ENCODE measurements at places on chromosomes 12 and 14.
A peak's percentile ranks its signal among the peaks of the same experiment; 100 is the strongest.

GRCh38 chr12:98697209-98697608, 52.1 kb downstream of the APAF1 start:
- DNase-seq: no peak

- no peak for DNase-seq
Measured at GRCh38 chr12:80352474-80352873, 91.6 kb upstream of the PTPRQ start.

DNA sequence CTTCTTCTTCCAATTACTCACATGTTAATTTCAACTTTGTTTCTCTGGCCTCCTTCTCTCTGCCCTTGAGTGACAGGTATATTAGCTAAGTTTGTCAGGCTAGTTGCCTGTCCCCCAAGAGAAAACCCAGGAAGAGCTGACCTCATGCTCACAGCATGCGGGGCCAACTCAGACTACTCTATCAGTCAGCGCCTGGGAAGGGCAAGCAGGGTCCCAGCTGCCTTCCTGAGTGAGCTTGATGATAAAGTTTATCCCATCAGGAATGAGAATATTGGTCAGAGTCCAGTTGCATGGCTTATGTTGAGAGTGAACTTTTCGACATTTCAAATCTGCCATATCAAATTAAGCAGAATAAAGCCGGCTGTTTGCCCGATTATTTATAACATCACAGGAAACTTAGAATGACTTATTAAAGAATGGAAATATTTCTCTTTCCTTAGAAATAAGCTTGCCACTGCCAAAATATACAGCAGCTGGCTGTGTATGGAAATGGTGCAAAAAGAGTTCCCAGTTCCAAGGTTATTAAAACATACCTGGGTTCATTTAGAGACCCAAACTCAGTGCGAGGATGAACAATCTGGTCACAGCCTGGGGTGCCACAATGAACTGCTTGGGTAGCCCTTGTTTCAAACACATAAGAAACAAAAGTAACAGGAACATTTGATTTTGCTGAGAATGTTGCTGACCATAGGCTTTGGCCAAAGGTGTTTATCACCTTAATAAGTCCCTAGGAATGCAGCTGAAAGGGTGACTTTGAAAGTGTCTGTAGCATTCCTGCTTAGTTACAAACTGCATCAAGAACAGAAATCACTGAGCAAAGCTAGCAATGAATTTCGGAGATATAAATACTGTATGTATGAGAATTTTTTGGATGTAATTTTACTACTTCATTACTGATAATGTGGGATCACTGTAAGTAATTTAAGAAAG, 1553.8 kb upstream of the FLRT2 start:
- no peak for DNase-seq

- DNase-seq: no peak
Measured at GRCh38 chr14:89237921-89238529, 179.0 kb downstream of the FOXN3 start.

- peak; percentile 78 for DNase-seq
Measured at GRCh38 chr14:63603749-63604277, 37.9 kb downstream of the WDR89 start.

GRCh38 chr12:29116414-29116813, 32.7 kb upstream of the FAR2 start:
- DNase-seq: no peak

GRCh38 chr14:75821831-75822521, 159.8 kb downstream of the TGFB3 start:
- DNase-seq: no peak

DNA sequence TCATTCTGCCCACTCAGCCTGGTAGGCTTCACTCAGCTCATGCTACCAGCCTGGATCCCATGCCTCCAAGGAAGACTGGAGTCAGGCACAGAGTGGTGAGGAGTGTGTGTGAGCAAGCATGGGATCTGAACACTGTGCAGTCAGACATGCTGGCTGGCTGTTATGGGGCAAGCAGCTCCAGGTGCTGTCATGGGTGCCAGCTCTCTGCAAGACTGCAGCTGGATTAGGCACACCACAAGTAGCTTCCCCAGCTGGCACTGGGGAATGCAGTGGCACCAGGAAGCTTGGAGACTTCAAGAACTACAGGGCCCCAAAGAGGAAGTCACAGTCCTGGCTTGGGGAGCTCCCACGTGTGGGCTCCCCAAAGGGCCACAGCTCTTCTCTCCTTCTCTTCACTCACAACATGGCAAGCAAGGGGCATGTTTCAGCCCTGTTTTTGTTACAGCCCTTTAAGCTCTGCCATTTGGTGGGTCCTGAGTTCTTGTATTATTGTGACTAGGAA, 202.5 kb downstream of the VRK1 start:
- no peak for DNase-seq

DNA sequence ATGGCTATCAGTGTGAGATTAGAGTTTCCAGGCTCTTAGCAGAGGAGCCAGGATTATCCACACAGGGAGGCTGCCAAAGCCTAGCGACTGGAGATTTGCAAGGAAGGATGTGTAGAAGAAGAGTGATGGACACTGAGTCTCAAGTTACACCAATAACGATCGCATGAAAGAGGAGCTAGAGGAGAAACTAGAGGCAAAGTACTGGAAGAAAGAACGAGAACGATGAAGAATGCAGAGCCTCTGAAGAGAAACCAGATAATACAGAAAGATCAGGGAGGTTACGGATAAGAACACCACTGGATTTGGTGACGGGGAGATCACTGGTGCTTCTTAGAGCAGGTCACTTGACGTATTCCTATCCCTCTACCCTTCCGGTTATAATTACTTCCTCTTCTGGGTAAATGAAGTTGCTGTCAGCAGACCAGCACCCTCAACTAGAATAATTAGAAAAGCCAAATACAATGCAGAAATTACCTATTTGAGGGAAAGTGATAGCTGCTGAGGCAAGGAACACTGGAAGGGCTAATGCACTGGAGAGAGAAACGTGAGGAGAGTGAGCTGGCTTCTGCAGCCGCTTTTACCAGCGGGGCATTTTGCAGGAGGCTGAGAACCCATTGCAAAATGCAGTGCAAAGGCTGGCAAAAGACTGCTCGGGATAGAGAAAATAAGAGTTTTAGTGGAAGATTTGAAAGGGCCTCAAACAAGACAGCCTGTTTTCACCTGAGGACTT, 93.1 kb upstream of the HIF1A start:
- no peak for DNase-seq

- DNase-seq: no peak
Measured at GRCh38 chr14:68159701-68160633, 340.4 kb downstream of the RAD51B start.

DNA sequence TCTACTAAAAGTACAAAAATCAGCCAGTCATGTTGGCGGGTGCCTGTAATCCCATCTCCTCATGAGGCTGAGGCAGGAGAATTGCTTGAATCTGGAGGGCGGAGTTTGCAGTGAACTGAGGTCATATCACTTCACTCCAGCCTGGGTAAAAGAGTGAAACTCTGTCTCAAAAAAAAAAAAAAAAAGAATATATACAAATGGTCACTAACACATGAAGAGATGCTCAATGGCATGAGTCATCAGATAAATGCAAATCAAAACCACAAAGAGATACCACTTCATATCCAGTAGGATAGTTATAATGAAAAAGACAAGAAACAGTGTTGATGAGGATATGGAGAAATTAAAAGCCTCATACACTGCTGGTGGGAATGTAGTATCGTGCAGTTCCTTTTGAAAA, 33.6 kb upstream of the METAP2 start:
- DNase-seq: no peak

GRCh38 chr14:23601845-23602180, 23.2 kb upstream of the JPH4 start:
- DNase-seq: no peak

- no peak for DNase-seq
Measured at GRCh38 chr12:130457215-130457614, 119.5 kb downstream of the PIWIL1 start.

DNA sequence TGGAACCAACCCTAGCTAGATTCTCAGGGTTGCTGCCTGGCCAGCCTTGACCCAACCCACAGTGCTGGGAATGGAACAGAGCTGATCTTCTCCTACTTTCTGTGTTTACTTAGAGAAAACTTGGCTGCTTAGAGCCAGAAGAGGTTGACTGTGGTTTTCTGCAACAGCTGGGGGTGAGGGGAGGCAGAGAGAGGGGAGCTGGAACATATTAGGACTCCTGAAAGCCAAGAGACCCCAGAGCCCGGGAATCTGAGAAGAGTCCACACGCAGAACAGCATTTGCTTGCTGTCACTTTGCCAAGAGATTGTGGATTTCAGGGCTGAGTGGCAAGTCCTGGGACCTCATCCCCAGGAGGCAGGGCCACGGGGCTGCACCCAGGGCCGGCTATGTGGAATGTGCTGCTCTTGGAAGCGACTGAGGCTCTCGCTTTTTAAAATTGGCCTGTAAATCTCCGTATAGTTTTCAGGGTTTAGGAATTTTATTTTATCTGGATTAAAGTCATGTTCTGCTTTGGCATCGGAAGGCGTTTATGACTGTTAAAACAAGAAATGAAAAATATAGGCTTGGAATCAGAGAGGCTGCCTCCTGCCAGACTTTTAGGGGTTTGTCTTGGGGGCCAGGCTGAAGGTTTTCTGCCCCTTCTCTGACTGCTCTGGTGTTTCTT, 22.3 kb upstream of the MED13L start:
- DNase-seq: no peak

DNA sequence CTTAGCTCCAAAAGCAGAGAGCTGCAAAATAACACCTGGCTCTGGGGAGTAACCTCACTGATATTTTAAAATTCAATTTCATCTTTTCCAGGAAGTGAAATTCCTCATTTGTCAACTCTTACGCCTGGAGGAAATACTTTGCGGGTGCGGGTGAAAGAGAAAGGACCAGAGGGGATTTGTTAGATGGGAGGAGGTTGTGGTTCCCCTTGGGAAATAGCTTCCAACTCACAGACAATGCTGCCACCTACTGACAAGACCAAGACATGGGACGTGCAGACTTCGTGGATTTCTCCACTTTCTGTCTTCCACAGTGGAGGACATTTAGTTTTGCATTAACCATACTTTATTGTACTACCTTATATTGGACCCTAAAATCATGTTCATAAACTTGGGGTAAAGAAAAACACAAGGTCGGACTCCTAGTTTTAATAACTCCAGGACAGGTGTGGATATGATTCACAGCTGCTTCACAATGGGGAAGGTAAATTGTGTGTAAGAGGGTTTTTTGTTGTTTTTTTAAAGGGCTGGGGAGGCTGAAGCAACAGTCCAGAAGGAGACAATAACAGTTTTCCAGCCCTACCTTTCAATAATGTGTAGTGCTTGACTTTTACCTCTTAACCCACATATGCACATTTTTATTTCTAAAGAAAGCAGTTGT, 10.8 kb downstream of the FBXL14 start:
- DNase-seq: peak; percentile 92

DNA sequence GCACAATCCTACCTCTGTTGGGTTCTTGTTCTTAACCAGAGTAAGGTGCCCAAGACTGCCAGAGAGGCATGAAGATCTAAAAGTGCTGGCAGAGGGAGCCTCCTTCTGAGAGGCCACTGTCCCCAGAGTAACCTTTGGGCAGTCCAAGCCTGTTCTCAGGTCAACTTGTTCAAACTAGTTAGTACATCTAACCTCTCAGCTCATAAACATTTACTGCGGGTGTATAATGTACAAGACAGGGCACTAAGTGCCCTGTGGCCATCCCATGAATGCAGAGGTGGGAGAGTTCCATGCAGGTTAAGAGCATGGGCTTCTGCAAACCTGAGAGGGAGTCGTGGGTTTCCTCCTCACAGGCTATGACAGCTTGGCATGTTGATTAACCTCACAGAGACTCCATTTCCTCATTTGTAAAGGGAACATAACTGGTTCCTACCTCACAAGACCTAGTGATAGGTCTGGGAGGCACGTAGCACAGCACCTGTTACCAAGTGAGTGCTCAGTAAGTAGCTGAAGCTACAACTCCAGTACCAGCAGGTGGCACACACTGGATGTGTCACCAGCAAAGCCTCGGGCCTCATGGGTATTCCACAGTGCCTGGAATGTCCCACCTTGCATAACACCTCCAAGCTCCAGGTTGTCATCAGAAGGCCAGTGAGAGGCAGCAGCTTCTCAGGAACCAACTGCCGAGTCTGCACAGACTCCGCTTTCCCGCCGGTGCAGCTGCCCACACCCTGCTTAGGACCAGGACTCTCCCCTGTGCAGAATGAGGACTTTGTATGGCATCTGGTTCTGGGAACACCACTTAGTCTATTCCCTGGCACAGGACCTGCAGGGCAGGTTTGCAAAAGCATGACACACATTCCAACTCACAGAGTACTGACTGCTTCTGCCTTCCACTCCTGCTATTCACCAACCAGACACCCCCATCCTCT, 4.4 kb downstream of the VDR start:
- DNase-seq: no peak

DNA sequence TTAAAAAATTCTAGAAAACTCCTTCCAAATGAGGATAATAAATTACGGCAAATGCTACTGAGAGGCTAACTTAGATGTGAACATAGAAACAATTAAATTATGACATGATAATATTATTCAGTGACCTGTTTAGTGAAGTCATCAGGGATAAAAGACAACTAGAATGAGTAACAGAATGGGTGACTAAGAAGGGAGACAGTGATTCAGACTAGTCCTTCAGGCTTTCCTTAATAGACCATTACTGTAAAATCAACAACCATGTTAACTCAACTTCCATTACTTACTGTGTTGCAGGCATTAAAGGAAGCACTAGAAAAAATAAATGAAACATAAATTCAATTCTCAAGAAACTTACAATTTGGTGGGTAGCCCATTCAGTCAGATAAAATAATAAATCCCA, 543.9 kb upstream of the LRFN5 start:
- no peak for DNase-seq

DNA sequence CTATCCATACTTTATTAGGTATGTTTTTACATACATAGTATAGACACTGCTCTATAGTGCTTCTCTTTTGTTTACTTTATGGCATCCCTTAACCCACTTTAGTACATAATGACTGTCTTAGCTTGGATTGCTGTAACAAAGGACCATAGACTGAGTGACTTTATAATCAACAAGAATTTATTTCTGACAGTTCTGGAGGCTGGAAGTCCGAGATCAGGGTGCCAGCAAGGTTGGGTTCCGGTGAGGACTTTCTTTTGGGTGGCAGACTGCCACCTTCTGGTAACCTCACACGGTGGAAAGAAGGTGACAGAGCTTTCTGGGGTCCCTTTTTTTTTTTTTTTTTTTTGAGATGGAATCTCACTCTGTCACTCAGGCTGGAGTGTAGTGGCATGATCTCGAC, 48.6 kb upstream of the PPM1H start:
- DNase-seq: no peak

GRCh38 chr12:27971121-27971489, 1.4 kb downstream of the PTHLH start:
- DNase-seq: no peak

- DNase-seq: no peak
Measured at GRCh38 chr12:54010053-54010971, 1.5 kb downstream of the HOXC8 start.

- DNase-seq: no peak
Measured at GRCh38 chr14:36005670-36006069, 170.9 kb downstream of the PTCSC3 start.

DNA sequence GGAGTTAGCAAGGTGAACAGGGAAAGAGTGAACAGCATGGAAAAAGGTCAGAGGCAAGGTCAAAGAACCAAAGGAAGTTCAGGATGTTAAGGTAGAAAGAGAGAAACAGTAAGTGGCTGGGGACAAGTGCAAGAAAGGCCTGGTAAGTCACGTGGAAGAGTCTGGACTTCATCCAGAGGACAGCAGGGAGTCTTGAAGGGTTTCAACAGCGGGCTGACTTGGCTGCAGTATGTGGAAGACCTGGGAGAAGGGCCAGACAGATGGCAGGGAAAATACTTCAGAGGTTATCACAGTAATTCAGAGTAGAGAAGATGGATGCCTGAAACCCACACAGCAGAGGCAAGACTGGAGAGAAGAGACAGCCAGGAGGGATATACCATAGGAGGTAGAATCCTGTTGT, 34.0 kb downstream of the CIT start:
- no peak for DNase-seq

GRCh38 chr12:93137656-93138612, 208.8 kb upstream of the EEA1 start:
- no peak for DNase-seq
